ENCODE measurements at places on chromosomes 13 and 19.

GRCh38 chr13:40635315-40635995 is 31.0 kb downstream of the FOXO1 start:
- DNase-seq: no peak

- DNase-seq: no peak
Observed at GRCh38 chr13:112828082-112828699, 138.4 kb downstream of the ATP11A start.

DNA sequence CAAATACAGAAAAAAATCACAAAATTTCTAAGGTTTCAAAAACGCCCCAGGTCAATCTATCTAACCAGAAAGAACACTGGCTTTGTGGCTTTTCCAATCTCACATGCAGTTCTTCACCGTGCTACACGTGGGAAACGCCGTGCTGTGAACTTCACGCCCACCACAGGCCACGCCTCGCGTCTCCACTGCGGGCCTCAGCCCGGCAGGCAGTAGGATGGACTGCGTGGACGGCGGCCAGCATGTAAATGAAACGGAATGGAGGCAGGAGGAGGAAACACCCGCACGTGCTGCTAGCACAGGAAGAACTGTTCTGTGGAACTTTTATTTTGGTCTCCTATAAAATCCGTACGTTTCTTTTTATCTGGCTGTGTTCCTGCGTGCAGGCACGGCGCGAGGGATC is 23.8 kb downstream of the ZNF787 start:
- no peak for DNase-seq

DNA sequence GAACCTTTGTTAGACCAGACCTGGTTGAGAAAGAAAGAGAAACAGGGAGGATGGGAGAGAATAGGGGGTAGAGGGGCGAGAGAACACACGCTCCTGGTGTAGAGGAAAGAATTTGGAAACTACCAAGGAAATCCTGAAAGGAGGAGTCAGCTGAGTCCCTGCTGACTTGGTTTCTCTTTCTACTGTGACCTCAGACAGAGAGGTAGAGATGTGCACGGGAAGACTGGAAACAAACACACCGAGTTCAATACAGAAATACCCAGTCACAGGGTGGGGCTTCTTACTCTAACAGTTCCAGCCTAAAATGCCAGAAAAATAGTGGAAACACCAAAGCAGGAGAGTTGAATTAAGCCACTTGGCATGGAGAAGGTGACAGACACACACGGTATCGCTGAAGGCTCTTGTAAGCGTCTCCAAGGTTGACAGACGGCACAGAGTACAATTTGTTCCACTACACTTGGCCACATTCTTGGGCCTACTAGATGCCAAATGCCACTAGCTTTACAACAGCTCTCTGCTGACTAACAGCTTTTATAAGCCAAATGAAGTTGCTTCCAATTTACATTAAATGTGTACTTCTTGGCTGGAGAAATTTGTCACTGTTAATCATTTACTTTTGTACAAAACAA is 28.1 kb downstream of the LATS2 start:
- DNase-seq: no peak

DNA sequence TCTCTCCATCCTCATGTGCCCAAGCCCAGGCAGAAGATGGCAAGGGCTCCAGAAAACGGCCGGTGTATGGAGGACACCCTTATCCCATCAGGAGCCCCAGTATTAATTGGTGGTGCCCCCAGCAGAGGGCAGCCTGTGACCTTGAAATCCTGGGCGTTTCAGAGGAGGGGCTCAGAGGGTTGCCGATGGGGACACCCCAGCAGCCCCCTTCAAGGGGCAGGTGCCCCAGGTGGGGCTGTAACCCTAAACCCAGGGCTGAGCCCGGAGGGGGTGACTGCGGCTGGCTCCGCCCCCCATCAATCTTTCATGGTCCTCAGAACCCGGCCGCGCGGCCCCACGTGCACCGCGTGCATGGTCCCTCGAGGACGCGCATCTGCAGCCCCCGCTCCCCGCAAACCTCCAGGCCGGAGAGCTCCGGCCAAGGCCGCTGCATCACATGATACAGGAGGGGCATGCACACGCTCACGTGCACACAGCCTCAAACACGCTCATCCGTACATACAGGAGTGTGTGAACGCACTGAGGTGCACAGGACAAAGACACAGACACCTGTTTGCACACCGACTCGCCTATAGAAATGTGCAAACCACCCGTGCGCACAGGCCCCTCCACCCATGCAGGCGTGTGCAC is 949 bp downstream of the RAB3A start:
- DNase-seq: no peak

DNA sequence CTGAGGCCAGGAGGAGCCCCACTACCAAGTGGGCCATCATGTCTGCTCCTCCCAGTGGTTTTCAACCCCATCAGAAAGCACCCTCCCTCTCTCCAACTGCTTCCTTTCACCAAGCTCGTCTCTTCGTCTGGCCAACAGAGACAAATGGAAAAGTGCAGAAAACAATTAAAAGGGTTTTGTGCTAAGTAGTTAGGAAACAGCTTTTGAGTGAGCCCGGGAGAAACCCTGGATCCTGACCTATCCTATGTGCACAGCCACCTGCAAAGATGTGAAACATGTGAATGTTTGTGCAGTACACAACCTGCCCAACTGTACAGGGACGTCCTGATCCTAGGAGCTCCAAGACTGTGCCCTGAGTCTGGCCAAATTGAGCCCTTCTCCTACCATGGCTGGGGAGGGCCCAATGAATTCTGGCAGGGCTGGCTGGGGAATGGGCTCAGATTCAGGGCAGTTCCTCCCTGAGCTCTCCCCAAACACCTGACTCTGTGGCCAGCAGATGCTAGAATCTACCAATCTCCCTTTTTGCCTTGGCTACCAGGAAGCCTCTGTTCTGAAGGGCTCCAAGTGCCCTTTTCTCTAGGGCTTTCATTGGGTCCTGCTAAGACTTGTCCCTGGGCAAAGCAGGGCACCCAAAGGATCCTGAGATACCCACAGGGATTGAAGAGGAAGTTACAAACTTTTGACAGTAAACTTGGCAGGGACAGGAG is 7.9 kb downstream of the TLE5 start:
- no peak for DNase-seq

DNA sequence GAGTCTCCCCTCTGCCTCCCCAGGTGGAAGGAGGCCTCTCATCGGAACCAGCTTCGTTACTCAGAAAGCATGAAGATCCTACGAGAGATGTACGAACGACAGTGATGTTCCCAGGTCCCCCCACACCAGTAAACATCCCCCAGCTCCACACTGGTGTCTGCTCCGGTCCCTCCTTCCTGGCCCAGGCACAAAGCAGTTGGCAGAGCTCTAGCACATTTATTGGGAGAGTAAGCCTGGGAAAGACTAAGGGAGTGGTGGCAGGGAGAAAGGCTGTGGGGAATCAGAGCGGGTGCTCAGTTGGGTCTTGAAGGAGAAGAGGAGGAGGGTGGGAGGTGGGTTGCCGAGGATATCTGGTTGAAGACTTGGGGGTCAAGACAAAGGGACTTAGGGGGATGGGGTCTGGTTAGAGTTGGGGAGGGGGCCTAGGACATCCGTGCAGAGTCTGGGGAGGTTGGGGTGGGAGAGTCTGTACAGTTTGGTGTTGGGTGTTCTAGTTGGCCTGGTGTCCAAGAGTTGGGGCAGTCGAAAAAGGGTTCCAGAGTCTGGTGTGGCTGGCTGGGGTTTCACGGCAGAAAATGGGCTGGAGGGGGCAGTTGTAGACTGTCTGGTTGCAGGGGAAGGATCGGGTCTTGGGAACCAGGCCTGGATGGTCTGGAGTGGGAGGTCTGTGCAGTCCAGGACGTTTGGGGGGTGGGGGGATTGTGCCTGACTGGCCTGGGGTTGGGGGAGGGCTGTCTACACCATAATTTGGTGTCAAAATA is 2.3 kb downstream of the HSPB6 start:
- no peak for DNase-seq

GRCh38 chr13:83980331-83980730 is 98.1 kb upstream of the SLITRK1 start:
- DNase-seq: no peak

GRCh38 chr19:33134571-33135041 is 2.7 kb downstream of the WDR88 start:
- DNase-seq: no peak

GRCh38 chr13:61180234-61180633 is 235.4 kb downstream of the PCDH20 start:
- DNase-seq: no peak

GRCh38 chr19:18384775-18385174 is 1.2 kb upstream of the GDF15 start:
- DNase-seq: no peak

- DNase-seq: no peak
Observed at GRCh38 chr13:90696254-90696653, 651.2 kb upstream of the MIR17HG start.

DNA sequence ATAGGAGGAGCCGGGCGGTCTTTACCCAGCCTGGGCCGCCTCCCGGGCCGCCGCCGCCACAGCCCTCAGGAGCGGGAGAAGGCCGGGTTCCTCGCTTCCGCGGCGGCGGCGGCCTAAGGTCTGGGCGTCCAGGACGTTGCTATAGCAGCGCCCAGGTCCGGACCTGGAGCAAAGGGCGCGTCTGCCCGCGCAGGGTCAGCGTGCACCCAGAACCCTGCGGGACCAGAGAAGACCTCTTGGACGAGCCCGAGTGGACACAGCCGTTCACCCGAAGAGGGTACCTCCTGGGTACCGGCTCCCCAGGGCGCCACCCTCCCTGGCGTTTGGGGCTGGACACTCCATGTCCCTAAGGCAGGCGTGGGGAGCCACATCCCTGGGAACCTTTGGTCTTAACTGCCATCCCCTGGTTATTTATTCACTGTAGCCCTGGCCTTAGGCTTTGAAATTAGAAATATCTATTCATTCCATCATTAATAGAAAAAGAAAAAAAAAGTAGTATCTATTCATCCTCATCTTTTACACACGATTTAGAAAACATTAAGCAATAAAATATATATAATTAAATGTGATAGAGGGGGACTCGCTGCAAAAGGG is 2.4 kb downstream of the DZIP1 start:
- DNase-seq: no peak

GRCh38 chr13:26914148-26914547 is 153.6 kb upstream of the GPR12 start:
- no peak for DNase-seq

DNA sequence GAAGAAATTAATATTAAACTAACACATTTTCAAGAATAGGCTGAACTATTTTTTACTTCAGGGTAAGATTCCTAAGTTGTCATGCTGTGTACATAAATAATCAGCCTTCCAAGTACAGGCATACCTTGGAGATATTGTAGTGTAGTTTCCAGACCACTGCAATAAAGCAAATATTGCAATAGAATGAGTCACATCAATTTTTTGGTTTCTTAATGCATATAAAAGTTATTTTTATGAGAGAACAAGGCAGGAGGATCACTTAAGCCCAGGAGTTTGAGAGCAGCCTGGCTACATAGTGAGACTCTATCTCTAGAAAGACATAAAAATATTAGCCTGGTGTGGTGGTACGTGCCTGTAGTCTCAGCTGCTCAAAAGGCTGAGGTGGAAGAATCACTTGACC is 511.5 kb downstream of the UQCRFS1 start:
- no peak for DNase-seq

GRCh38 chr19:570251-570686 is 2.1 kb upstream of the BSG start:
- DNase-seq: no peak

GRCh38 chr13:73397496-73398305 is 338.9 kb downstream of the KLF5 start:
- no peak for DNase-seq

- no peak for DNase-seq
Observed at GRCh38 chr13:95236774-95237173, 64.5 kb downstream of the ABCC4 start.

GRCh38 chr19:50311723-50312635 is 17.2 kb downstream of the KCNC3 start:
- DNase-seq: no peak

GRCh38 chr19:17105556-17105955 is 30.0 kb downstream of the MYO9B start:
- no peak for DNase-seq

DNA sequence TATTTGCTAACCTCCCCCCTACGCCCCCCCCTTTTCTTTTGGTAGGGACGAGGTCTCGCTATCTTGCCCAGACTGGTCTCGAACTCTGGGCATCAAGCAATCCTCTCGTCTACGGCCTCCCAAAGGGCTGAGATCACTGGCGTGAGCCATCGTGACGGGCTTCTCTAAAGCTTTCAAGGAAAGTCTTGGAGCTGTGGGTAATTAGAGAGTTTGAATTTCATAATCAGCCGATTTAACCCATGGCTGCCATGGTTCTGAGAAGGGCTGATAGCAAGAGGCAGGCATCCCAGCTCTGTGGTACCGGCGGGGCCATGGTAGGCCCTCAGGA is 679 bp upstream of the ABHD8 start:
- DNase-seq: no peak

- DNase-seq: no peak
Observed at GRCh38 chr13:111345682-111346081, 25.2 kb downstream of the TEX29 start.

DNA sequence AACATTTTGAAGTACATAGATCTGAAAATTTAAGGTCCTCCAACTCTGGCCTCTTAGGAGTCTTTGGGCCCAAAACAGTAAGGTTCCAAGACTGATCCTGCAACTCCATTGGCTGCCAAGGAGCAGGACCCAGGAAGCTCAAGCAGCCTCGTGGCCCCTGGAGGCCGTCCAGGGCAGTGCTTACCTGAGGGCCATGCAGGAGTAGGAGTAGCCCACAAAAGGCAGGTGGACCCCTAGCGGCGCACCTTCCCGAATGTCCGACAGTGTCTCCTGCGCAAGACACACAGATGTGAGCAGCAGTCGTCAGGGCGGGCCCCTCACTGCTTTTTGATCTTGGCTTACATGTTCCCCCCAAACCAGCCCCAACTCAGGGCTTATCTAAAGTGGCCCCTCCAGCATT is 5.7 kb upstream of the SIX5 start:
- no peak for DNase-seq

DNA sequence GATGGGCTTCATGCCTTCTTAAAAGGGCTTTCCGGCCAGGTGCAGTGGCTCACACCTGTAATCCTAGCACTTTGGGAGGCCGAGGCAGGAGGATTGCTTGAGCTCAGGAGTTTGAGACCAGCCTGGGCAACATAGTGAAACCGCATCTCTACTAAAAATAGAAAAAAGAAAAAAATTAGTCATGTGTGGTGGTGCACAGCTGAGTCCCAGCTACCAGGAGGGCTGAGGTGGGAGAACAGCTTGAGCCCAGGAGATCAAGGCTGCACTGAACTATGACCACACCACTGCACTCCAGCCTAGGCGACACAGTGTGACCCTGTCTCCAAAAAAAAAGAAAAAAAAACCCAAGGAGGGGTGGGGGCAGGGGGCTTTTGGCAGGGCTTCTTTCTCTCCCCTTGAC is 7.2 kb downstream of the CARS2 start:
- DNase-seq: no peak
